K562 (cell line): ENCODE measurements at places on chromosomes 7 and 10.

- H3K4me1 ChIP-seq: no peaks in the 10 kb centered on the region
- no peak overlapping the region for H3K27ac ChIP-seq
- no peak overlapping the region for H3K4me3 ChIP-seq
- no peak for DNase-seq
Observed at GRCh38 chr7:17300012-17300411, 1.6 kb downstream of the AHR start.

DNA sequence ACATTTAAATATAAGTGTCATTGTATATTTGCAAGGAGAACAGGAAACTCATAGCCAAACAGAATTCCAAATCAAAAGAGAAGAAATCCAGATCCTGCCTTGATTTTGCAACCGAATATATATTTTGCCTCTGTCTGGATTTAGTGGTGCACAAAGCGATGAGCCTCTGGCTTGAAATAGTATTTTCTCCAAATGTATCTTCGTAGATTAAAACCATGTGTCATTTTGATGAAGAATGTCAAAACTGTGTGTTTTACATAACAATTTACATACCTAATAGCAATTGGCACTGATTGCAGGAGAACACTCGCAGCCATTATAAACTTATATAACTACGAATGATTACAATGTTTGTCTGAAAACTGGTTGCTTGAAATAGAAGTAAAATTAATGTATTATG lies 156.4 kb downstream of the ARID5B start:
- H3K4me1 ChIP-seq: peaks cover 5% of the 10 kb centered on the region; the same call in 1 of the 3 replicates
- H3K4me3 ChIP-seq: no peak overlapping the region
- H3K27ac ChIP-seq: no peak overlapping the region
- no peaks in the 10 kb centered on the region for H3K36me3 ChIP-seq
- no peak for DNase-seq

DNA sequence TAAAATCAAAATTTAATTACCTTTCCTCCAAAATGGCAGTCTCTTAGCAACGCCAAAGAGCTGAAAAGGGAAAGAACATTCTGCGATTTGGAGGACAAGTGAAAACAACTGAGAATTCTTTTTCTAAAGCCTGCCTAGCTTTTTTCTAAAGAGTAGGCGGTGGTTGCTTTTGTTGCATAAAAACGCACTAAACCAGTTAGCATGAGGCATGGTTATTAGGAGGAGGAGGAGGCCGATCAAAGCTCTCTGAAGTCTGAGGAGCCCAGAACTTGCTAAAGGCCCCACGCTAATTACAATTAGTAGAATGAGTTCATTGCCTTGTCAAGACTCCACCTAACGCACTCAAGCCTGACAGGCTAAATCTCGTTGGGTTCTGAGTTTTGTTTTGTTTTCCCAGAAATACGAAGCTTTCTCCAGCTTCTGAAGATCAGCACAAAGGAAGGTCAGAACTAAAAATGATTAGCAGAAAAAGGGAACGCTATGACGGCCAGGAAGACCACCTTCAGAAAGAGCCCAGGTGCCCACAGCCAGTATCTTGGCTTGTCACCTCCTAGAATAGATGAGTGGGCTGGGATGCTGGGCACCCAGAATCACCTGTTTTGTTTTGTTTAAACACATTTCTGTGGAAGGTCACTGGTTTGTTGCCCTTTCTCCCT lies 72.0 kb downstream of the FGFR2 start:
- no peak for DNase-seq
- H3K36me3 ChIP-seq: no peaks in the 10 kb centered on the region
- H3K4me3 ChIP-seq: no peak overlapping the region
- H3K4me1 ChIP-seq: no peaks in the 10 kb centered on the region

DNA sequence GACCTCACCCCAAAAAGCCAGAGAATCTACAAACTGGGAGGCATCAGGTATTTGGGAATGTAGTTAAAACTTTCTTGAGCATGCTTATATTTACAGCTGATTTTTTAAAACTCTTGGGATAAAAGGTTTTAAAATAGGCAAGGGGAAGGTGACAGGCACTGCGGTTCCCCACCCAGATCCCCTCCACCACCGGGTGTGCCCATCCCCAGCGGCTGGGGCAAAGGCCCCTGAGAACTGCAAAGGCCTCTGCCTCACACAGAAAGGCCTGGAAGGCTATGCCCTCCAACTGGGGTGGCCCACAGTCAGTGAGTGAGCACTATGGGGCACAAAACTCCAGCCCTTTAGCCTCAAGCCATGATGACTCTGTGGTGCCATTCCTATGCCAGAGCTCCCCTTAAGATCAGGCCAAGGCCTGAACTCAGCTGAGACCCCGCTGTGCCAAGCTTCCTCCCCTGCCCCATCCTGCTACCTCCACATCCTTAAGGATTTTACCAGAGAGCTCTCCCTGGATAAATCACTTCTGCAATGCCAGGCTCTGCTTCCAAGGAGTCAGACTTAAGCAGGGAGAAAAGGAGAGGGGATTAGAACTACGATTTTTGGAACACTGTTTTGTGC lies 299.1 kb downstream of the GRID1 start:
- no peak overlapping the region for H3K27ac ChIP-seq
- no peak overlapping the region for H3K4me3 ChIP-seq

- peaks cover 59% of the 10 kb centered on the region for H3K4me1 ChIP-seq
- H3K4me3 ChIP-seq: no peak overlapping the region
- no peak for DNase-seq
Observed at GRCh38 chr10:72322280-72323058, 32.2 kb downstream of the DNAJB12 start.

- peaks cover 8% of the 10 kb centered on the region; the same call in 2 of the 3 replicates for H3K27me3 ChIP-seq
- H3K27ac ChIP-seq: no peak overlapping the region
- no peak overlapping the region for H3K4me3 ChIP-seq
- no peak for DNase-seq
Observed at GRCh38 chr10:47179291-47179647, 120.7 kb upstream of the GDF10 start.

DNA sequence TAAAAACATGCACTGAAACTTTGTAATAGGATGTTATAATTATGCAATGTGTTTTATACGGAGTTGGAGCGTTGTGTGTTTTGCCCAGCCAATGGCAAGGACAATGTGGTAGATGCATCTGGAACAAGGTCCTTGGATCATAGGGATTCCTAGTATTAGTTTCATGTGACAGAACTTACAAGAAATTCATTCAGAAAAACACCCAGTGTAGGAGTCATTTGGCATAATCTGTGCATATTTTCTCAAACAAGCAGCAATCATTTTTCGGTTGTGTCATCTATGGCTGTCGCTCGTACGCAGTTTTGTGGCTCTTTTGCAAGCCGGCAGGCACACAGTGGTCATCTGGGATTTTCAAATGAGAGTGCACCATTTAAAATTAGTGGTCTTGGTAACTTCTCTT lies 19.8 kb downstream of the CREB5 start:
- no peak overlapping the region for H3K4me3 ChIP-seq
- no peaks in the 10 kb centered on the region for H3K4me1 ChIP-seq
- no peaks in the 10 kb centered on the region for H3K36me3 ChIP-seq
- H3K27ac ChIP-seq: no peak overlapping the region
- DNase-seq: no peak

DNA sequence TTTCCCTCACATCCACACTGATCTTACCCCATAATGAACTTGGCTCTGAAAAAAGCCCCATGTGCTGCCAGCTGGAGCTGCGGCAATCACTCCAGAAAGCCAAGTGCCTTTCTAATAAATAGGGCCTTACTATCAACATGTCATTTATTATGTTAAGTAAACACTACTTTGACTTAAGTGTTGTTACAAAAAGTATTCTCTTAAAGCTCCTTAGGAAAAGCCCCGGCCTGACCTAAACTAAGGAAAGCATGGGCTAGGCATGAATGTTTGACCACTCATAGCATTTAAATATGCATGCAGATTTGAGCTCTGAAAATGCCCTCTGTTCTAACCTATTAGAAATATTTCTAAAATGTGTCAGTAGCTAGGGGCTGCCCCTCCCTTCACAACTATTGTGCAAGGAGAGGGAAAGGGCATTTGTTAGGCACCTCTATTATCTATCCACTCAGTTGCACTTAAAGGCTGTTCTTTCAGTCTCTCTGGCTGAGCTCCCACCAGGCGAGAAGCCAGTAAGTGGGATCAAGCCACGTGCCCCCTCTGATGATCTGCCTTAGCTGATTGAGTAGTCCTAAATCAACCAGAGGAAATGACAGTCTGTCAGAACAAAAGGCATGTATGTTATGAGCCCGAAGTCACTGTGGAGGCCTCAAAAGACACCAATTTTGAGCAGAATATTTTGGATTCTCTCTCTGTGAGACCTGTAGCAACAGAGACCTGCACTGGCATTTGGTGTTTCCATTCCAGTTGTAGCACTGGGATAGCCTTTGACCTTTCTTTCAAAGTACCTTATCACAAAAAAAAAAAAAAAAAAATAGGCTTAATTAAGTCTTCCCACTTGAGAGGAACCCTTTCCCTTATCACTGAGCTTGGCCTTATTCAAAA lies 77.1 kb downstream of the ITGB8 start:
- no peaks in the 10 kb centered on the region for H3K27me3 ChIP-seq
- no peaks in the 10 kb centered on the region for H3K36me3 ChIP-seq
- H3K4me3 ChIP-seq: no peak overlapping the region
- no peak for DNase-seq

DNA sequence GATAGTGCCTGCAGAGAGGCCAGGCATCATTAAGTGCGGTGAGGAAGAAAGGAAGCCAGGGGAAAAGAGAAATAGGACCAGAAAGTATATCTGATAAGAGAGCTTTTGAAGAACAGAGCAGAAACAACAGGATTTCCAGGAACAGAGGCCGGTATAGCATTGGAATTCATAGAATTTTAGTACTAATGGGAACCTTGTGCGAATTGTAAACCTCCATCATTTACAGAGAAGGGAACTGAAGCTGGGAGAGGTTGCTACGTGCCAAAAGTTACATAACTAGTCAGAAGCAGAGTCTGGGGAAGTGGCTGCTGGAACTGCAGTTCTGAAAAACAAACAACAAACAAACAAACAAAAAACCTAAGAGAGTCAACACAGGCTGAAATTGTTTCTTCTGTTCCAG lies 5.4 kb upstream of the ZMYND11 start:
- peaks cover 35% of the 10 kb centered on the region for H3K27me3 ChIP-seq
- H3K4me1 ChIP-seq: no peaks in the 10 kb centered on the region; the same call in 2 of the 3 replicates
- H3K4me3 ChIP-seq: no peak overlapping the region
- no peak overlapping the region for H3K27ac ChIP-seq

DNA sequence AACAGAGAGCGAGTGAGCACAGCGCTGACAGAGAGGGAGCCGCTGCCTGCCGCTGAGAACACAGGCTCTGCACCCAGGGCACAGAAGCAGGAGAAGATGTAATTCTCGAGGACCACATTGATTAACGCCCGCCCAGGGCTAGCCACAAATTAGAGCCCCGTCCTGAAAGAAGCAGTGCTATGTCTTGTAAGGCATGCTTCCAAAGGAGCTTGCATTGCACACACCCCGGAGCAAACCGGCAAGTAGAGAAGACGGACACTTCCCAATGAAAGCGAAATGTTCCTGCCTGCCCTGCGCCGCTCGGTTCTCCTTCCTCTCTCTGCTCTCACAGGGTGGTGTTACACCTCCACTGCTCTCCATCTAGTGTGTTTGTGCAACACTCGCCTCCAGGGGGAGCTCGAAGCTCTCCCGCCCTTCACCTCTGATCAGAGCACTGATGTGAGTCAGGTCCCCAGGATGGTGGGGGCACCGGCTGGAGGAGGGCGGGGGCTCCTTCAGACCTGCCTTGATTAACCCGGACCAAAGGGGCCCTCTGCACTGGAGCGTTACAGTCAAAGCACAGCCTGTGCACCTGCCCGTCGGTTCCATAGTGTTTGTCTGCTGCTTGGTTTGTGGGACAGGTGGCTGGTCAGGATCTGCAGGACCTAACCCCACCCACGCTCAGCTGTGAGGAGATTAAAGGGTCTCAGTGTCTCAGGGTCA lies 316.5 kb downstream of the ADARB2 start:
- no peaks in the 10 kb centered on the region for H3K4me1 ChIP-seq
- no peak overlapping the region for H3K27ac ChIP-seq
- no peak overlapping the region for H3K4me3 ChIP-seq
- peaks cover 28% of the 10 kb centered on the region for H3K27me3 ChIP-seq
- no peaks in the 10 kb centered on the region for H3K36me3 ChIP-seq

DNA sequence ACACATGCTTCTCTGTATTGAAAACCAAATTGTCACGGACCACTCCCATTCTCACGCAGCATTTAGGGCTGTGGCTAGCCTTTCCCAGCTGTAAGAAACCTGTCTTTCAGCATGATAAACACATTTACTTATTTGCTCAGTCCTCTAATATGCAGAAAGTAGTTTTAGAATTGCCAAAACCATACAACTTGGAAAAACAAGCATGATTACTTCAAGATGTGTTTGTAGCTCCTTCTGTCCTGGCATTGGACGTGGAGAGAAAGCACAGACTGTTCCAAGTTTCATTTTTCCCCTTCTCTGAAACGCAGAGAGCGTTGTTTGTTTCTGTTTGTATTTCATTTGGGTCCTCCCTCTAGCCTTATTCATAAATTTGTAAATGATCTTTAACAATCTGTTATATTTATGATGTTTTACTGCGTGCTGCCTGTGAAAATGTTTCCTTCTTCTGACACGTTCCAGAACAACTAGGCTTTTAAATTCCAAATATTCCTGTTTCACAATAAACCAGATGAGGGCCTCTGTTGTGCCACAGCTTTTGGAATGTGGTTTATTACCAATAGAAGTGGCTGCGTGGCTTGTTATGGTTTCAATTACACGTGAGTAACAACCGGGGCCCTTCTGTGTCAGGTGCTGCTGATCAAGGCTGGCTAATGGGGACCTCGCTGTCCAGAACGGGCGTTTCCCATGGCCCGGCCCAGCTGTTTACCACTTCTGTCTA lies 26.1 kb downstream of the MNX1 start:
- no peaks in the 10 kb centered on the region for H3K36me3 ChIP-seq
- peaks cover 22% of the 10 kb centered on the region for H3K27me3 ChIP-seq
- H3K4me3 ChIP-seq: no peak overlapping the region
- no peak overlapping the region for H3K27ac ChIP-seq

DNA sequence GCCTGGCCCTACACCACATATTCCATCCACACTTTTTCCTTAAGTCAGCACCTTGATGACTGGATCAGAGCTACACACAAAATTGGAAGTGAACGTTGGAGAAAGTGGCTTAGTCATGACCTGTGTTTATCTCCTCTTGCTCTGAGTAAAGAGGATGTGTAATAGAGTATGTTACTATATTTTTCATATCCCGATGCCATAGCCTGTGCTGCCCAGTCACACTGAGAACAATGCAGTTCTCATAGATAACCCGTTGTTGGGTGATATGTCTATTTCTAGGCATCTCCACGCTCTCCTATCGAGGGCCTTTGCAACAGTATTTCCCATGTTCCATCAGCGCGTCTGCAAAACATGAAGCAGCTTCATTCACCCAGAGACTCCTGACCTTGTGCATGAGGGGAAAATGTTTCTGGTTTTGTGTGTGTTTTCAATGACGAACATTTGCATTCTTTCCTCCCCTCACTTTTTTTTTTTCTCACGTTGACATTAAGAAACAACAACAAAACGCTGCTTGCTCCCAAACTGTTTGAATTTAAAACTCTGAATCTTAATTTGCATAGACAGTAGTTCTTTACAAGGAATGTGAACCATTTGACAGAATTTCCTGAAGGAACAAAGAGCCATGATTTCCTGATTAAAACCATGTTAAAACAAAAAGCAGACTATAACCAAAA lies 43.4 kb downstream of the GRK5 start:
- DNase-seq: no peak
- H3K27ac ChIP-seq: peak overlapping the region; percentile 84
- H3K27me3 ChIP-seq: no peaks in the 10 kb centered on the region
- H3K4me1 ChIP-seq: peaks cover 19% of the 10 kb centered on the region
- H3K36me3 ChIP-seq: no peaks in the 10 kb centered on the region
- H3K4me3 ChIP-seq: no peak overlapping the region

GRCh38 chr10:36675458-36675880 lies 449.9 kb upstream of the ANKRD30A start:
- H3K36me3 ChIP-seq: no peaks in the 10 kb centered on the region
- H3K4me1 ChIP-seq: no peaks in the 10 kb centered on the region
- H3K27me3 ChIP-seq: no peaks in the 10 kb centered on the region
- no peak overlapping the region for H3K27ac ChIP-seq
- no peak for DNase-seq

GRCh38 chr10:46247808-46248569 lies 38.8 kb upstream of the ANTXRL start:
- no peaks in the 10 kb centered on the region for H3K36me3 ChIP-seq
- no peak overlapping the region for H3K4me3 ChIP-seq
- H3K4me1 ChIP-seq: peaks cover 5% of the 10 kb centered on the region
- H3K27ac ChIP-seq: no peak overlapping the region
